ENCODE measurements at places on chromosomes 11 and 22.

GRCh38 chr11:128926437-128927107 is 16.1 kb downstream of the TP53AIP1 start:
- no peak for DNase-seq

DNA sequence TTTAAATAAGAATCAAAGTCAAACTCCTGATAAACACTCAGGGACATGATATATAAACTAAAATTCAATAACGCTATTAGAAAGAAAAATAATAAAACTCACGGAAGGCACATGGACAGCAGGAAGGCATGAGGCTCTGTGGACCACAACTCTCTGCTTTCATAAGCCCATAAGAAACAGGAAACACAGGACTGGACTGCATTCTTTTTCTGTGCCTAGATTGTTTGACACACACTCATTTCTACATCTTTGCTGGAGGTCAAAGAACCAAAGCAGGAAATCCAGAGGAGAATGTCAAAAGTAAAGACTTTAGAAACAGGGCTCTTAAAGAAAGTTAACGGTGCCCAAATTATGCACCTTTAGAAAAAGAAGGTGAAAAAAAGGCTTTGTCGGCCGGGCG is 71.3 kb downstream of the RAB30 start:
- no peak for DNase-seq

GRCh38 chr11:122207505-122207904 is 91.5 kb upstream of the BLID start:
- DNase-seq: no peak

GRCh38 chr11:60164550-60165075 is 18.3 kb downstream of the MS4A6A start:
- DNase-seq: no peak

DNA sequence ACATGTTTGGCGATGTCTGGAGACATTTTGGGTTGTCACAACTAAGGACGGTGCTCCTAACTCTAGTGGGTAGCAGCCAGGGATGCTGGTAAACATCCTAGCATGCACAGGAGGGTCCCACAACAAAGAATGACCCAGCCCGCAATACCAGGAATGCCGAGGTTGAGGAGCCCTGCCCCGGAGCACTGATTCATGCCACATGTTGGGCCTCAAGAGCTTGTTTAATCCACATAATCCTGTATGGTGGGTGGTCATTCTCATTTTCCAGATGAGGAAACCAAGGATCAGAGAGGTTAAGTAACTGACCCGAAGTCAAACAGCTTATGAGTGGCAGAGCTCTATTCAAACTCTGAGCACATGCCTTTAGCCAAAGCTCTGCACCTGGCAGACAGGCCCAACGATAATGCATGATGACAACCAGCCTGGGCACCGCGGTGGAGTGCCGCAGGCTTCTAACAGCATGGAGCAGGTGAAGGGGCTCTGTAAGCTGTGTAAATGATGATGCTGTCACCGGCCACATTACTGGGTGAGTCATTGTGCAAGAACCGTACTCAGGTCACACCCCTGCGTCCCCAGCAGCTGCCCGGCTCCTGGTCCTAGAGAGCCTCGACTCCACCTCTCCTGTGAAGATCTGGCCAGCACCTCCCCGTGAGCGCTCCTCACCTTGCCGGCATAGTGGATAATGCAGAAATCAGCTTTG is 58.6 kb downstream of the APOL1 start:
- no peak for DNase-seq

- DNase-seq: no peak
These were observed 34.2 kb upstream of the CTTN start for GRCh38 chr11:70364178-70364577.

DNA sequence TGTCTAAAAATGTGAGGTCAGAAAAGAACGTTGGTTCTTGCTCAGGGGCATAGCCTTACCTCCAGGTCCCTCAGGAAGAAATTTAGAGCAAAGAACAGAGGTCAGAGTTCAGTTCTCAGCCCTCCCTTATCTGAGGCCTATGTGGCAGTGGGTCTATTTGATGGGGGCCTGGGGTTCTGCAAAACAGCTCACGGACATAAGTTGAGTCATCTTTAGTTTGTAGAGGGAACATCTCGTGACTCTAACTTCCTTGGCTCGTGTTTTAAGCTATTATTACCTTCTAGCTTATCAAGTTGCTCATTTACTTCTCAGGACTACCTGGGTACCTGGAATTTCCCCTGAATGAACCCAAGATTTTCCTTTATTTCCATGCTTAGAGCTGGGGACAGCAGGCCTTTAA is 91.3 kb upstream of the AMOTL1 start:
- DNase-seq: no peak

DNA sequence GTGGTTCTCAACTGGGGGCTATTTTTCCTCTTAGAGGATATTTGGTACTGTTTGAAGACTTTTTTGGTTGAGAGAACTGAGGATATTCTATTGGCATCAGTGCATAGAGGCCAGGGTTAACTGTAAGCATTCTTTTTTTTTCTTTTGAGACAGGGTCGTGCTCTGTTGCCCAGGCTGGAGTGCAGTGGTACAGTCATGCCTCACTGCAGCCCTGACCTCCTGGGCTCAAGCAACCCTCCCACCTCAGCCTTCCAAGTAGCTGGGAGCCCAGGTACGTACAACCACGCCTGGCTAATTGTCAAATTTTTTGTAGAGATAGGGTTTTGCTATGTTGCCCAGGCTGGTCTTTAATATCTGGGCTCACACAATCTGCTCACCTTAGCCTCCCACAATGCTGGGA is 12.9 kb downstream of the MMP7 start:
- no peak for DNase-seq

- DNase-seq: no peak
These were observed 670.0 kb upstream of the KIRREL3 start for GRCh38 chr11:127670374-127671119.

DNA sequence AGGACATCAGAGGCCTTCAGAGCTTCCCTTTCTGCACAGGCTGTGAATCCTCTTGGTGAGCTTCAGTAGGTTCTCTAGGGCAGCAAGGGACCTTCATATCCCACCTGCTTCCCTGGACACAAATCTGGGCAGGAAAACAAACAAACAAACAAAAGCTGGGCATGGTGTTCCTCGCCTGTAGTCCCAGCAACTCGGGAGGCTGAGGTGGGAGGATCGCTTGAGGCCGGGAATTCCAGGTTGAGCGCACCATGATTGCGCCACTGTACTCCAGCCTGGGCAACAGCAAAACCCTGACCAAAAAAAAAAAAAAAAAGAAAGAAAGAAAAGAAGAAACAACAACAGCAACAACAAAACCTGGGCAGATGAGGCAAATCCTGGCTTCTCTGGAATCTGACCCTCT is 92.9 kb downstream of the CEP164 start:
- DNase-seq: no peak

GRCh38 chr11:37504060-37504611 is 906.1 kb upstream of the RAG2 start:
- no peak for DNase-seq

GRCh38 chr11:73188301-73188700 is 29.8 kb upstream of the P2RY2 start:
- DNase-seq: no peak

GRCh38 chr22:36954251-36955014 is 41.0 kb downstream of the CSF2RB start:
- no peak for DNase-seq

GRCh38 chr11:63019506-63019905 is 3.9 kb upstream of the SLC22A8 start:
- DNase-seq: no peak

- DNase-seq: no peak
These were observed 8.8 kb downstream of the POU2F3 start for GRCh38 chr11:120248551-120249278.

DNA sequence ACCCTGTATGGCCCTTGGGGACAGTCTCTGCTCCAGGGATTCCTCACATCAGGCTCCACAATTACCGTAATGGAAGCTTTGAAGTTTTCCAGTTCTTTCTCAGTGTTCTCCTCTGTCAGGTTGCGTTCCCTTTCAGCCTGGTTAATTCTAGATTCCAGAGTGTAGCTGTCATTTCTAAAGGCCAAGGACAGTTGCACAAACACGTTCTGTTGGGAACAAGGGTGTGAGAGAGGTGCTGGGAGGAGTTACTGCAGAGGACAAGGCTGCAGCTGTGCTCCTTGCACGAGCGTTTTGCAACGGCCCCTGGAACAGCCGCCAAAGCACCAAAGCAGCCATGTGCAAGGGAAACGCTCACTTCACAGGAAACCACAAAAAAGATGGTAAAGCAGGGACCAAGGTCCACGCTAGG is 35.9 kb upstream of the LYVE1 start:
- no peak for DNase-seq

DNA sequence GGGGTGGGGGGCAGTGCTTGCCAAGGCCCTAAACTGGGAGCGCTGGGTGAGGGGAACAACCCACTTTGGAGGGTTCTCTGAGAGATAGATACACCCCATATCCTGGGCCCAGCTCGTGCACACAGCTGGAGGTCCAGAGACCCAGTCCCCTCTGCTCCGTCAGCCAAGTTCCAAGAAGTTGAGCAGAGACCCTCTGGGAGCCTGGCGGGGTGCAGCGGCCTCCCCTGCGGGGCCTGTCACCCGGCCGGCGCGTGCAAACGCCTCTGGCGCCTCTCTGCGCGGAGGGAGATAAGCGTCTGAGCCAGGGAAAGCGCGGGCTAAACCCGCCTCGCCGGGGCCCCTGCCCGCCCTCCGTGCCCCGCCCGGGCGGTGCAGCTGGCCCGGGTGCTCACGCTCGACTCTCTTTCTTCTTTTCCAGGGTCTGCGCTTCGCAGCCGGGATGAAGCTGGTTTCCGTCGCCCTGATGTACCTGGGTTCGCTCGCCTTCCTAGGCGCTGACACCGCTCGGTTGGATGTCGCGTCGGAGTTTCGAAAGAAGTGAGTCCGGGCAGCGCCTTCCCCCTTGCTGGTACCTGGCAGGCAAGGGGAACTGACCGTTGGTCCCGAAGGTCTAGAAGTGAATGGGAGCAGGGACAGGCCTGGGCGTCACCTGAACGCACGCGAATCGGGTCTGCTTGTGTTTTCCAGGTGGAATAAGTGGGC is 540 bp downstream of the ADM start:
- DNase-seq: no peak

DNA sequence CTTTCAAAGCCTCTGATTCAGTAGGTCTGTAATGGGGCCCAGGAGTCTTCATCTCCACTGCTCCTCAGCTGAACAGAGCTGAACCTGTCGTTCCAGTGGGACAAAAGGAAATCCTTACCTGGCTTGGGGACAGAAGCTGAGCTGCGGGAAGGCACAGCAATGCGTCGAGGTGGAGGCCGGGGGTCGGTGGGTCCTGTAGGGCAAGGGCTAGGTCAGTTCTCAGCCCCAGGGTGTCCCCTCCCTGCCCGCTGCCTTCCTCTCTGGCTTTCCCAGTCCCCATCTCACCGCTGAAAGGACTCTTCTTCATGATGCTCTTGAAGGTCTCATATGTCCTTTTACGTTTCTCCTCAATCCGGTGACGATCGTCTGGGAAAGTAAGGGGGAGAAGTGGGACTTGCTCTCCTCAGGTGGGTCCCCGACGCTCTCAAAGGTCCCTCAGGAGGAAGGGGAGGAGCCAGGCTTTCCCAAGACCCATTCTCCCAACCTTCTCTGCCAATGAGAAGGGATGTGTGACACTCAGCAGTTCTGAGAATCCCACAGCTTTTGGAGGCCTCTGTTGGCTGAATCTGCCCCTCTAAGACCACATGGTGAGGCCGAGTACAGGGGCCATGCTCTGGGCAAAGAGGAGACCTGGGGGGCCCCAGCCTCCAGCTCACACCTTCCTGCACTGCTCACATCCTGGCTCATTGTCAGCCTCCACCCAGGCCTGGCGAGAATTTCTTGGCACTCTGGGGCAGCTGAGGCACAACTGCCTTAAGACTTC is 7.0 kb downstream of the RELA start:
- DNase-seq: no peak

GRCh38 chr11:73206801-73207200 is 11.3 kb upstream of the P2RY2 start:
- DNase-seq: no peak

- no peak for DNase-seq
These were observed 33.0 kb downstream of the PPP6R2 start for GRCh38 chr22:50376085-50376651.

GRCh38 chr22:22087854-22088657 is 105.5 kb upstream of the TOP3B start:
- no peak for DNase-seq

- DNase-seq: no peak
These were observed 227.5 kb upstream of the ZC3H12C start for GRCh38 chr11:109865548-109866186.

- no peak for DNase-seq
These were observed 117.8 kb downstream of the NAT10 start for GRCh38 chr11:34223021-34223813.

DNA sequence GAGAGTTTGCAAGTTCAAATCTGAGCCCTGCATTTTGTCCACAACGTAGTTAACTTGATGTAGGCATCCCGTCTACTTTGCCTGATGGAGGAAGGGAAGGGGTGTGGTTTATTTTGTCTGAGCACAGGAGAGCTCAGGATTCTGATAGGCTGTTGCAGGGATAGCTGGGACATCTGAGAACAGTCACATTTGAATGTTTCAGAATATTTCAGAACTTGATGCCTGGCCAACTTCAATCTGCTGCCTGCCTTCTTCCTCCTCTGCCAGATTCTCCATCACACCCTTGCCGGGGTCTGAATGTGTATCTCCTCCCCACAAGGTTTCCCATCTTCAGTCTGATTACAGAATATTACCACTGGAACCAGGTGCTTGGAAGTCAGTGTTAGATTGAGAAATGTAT is 51.6 kb downstream of the NTM start:
- DNase-seq: no peak

GRCh38 chr11:127493330-127494022 is 492.9 kb upstream of the KIRREL3 start:
- DNase-seq: no peak

GRCh38 chr11:78289552-78290292 is 101.0 kb downstream of the USP35 start:
- DNase-seq: no peak

DNA sequence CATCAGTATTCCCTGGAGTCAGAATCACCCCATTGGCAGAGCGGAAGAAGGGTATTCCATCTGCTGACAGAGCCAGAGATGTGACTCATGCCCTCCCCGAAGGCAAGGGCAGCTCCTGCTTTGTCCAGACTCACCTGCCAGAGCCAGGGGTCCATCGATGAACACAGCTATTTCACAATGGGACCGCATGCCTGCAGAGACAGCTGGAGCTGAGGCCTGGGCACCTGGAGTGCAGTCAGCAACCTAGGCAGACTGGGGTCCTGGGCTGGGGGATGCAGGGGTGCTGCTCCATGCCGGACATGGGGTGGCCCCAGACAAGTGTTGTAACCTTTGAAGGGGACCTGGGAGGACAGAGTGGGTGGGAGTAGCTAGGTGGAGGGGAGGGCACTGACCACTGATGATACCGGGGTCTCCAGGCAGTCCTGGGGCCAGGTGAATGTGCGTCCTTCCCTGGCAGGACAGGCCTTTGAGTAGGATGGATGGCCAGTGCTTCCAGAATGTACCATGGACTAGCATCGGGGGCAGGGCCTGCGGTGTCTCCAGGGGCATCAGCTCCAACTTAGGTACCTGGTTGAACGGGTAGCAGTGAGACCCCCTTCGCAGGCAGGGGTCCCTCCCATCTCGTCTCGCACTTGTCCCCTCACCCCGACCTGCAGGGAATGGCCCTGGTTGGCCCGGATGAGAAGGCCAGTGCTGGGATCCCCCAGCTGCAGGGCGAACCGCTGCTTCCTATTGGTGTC is 1.7 kb downstream of the TRPT1 start:
- no peak for DNase-seq

GRCh38 chr22:35567351-35568141 is 26.9 kb downstream of the RASD2 start:
- no peak for DNase-seq

Measured in stimulated activated CD4-positive, alpha-beta T cell treated with anti-CD3 and anti-CD28 coated beads, Interleukin-1b, Interleukin-23, amount 100 ng/mL, for 48 hours (primary cell).